Kidney epithelial cell (primary cell): ENCODE measurements at places on chromosomes 6 and 20.

GRCh38 chr6:132188556-132189264 is 212.6 kb downstream of the MOXD1 start:
- DNase-seq = peak; percentile 37

DNA sequence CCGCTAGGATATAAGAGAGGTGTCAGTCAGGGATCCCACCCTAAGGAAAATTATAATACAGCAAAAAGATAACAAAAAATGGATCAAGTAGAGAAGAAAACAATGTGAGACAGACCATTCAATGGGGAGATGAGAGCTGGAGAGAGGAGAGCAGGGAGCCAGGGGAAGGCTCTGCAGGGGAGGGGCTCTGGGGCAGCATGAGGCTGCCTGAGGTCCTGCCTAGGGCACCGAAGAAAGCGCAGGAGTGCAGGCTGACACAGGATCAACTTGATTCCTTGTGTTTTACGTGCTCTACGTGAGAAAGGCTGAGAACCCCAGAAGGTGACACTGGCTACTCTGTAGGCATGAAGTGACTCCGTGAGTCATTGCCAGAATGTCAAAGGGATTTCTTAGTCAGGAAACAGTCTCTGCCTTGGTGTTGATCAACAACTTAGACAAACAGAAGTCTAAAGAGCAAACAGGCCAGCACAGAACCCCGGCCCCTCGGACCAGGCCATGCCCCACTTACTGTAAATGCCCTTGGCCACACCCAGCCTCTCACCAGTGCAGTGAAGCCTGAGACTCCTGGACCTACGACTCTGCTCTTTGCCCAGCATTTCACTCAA is 290.1 kb upstream of the PRDM1 start:
- DNase-seq = no peak

GRCh38 chr6:20261685-20262084 is 49.4 kb upstream of the MBOAT1 start:
- no peak for DNase-seq

DNA sequence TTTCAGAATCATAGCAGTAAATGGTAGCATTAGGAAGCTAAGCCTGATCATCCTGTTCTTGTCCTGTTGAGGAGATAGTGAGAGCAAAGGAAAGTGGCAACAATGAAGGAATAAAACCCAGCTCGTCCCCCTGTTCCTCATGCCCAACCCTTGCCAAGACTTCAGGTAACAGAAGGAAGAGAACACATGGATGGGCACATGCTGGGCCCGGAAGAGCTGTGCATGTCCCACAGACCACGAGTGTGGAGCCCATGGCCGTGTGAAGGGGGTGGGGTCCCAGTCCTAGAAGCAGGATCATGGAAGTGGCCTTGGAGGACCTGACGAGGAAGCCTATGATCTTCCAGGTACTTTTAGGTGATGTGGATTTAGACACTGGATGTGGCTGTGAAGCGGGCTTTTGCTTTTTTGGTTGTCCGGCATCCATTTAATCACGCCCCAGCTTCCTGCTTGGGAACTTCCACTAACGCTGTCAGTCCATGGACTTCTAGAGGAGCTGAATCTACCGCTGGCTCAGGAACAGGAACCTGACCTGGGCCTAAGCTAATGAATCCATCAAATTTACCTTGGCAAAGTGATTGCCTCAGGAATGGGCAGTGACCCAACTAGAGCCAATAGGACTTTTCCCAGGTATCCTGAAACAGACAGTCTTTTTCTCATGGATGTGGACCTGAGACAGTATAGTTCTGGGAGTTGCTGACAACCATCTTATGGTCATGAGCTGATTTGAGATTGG is 79.3 kb upstream of the ARMC2 start:
- no peak for DNase-seq

- DNase-seq = no peak
Observed at GRCh38 chr6:15254070-15254975, 8.5 kb downstream of the JARID2 start.

DNA sequence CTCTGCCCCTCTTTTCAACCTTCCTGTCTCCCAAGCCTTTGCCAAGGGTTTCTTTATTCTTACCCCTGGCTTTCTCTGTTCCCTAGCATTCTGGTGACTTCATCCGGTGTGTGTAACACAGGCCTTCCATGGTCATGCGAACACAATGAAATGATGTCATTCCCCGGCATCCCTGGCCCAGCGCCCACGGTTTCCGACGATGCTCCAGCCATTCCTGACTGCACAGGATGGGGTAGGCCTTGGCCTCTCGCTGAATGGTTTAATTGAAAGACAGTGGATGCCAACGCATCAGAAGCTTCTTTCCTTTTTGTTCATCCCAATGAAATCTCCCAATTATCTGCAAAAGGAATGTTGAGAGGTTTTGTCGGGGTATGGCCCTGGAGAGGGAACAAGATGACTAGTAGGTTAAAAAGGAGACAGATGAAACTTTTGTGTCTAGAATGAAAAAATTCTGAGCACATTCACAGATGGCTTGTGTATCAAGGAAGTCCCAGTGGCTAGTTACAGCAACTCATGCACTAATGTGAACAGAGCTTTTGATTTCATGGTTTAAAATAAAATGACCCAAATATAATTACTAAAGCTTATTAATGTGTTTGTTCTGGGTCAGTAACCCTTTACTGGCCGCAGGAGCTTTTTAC is 655.0 kb downstream of the QKI start:
- DNase-seq = no peak

DNA sequence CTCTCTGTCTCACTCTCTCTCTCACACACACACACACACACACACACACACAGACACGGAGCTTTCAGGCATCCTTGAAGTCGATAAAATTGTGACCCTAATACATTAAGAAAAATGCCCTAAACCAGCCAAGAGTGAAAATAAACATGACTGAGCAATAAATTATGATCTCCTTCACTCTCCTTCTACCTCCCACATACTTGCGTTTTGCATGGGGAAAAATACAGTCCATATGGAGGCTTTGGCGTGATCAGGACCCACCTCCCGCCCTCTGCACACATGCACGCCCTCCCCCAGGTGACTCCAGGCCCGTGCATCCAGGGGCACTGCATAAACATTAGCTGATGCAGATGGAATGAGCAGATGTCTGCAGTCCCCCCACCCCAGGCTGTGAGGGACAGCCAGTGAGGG is 114.2 kb upstream of the JARID2 start:
- DNase-seq = peak; percentile 10

DNA sequence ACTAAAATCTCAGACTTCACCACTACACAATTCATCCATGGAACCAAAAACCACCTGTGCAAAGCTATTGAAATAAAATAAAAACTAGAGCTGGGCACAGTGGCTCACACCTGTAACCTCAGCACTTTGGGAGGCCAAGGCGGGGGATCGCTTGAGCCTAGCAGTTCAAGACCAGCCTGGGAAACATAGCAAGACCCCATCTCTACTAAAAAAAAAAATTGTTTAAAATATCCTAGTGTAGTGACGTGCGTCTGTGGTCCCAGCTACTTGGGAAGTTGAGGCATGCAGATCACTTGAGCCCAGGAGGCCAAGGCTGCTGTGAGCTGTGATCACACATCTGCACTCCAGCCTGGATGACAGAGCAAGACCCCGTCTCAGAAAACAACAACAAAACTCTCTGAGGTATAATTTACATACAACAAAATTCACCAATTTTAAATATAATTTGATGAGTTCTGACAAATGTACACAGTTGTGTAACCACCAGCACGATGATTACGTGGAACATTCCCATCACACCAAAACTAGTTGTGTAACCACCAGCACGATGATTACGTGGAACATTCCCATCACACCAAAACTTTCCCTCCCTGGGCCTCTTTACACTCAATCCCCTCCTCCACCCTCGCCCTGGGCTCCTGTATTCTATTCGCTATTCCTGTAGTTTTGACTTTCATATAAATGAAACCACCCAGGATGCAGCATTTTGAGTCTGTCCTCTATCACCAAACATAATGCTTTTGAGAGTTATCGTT is 107.5 kb downstream of the TAF4 start:
- DNase-seq = no peak

DNA sequence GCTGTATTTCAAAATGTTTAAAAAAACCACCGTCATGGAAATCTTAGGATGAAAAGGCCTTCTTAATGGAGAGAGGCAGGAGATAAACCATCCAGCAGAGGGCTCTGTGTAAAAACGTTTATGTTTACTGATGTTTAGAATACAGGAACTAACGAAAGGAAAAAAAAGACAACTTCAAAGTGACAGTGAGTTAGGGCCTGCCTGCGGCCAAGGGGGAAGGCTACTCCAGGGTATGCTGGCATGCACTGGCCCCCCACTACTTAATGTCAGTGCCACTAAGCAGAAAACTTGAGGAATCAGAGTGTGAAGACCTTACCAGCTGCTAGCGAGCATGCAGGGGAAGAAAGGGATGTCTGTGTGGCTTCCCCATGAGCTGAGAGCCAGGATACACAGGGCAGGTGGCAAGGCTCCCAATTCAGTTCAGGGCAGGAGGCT is 47.7 kb downstream of the AKAP7 start:
- no peak for DNase-seq

- DNase-seq = no peak
Observed at GRCh38 chr6:105257340-105257739, 77.5 kb upstream of the POPDC3 start.

GRCh38 chr6:107956586-107957307 is 1.3 kb downstream of the SEC63 start:
- no peak for DNase-seq

GRCh38 chr6:43972179-43972912 is 154.9 kb downstream of the MRPL14 start:
- DNase-seq = no peak

DNA sequence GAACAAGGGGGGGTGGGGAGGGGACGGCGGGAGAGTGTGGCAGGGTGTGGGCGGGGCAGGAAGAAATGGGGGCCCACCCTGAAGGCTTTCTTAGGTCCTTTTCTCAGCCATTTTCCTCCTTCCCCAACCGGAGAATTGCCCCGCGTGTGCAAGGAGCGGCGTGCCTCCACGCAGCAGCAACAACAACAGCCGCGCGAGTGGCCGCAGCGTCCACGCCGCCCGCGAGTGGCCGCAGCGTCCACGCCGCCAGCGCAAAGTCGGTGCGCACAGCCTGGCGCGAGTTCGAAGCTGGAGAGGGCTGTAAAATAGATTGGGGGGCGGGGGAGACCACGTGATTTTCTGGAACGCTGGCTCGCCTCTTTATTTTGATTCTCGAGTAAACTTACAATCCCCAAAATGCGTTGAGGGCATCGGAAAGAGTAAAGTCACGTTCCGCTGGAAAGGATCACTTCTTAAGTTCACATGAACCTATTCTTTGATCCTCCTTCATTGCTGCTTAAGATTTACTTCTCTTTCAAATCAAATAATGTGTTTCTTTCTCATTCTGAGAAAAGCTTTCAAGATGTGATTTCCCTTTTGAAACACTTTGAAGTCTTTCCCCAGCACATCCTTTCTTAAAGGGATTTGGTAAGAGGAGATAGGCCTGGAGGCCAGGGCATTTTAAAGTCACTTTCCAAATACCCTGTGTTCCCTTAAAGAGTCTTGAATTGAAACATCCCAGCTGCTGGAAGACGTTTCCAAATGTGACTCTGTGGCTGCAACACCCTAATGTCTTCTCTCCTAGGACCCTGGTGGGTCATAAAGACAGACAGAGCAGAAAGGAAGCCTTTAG is 66.7 kb upstream of the ZNF217 start:
- DNase-seq = no peak
